ENCODE measurements at places on chromosomes 4 and X.

- DNase-seq, result no peak
Observed at GRCh38 chrX:86023811-86024210, 23.5 kb downstream of the CHM start.

GRCh38 chr4:111943796-111944203 is 201.5 kb upstream of the FAM241A start:
- DNase-seq, result no peak

DNA sequence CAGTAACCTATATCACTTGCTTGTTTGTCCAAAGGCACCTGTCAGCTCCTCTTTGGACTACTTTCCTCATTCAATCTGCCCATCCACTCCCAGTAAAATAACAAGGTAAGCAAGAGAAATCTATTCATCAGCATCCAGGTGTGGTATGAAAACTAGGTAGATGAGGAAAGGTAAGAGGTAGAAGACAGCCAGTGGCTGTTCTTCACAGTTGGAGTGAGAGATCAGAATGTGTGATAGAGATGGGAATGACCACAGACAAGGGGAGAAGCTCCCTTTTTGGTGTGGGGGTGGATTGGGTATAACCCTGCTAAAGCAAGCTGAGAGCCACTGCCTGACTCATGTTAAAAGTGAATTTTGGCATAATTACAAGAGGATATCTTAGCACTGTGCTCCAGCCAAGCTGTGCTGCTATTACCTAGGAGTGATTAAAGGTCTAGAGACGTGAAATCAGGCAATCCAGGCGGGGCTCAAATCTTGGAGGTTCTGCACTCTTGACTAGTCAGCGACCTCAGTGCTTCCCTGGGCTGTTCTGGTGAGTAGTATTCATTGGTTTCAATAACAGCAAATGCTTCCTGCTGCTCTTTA is 28.1 kb upstream of the RASL11B start:
- no peak for DNase-seq

GRCh38 chrX:16484338-16484737 is 165.6 kb upstream of the S100G start:
- no peak for DNase-seq

DNA sequence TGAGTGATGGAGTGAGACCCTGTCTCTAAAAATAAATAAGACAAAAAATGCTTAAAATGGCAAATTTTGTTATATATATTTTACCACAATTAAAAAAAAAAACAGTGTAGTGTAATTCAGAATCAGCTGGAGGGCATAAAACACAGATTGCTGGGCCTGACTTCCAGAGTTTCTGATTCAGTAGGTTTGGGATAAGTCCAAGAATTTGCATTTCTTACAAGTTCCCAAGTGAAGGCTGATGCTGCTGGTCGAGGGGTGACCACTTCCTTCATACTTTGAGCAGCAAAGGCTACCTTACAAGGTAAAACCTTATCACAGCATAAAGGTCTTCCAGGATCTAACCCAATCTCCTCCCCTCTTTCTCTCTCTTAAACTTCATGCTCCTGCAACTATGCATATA is 40.7 kb downstream of the KLHL8 start:
- DNase-seq, result no peak

DNA sequence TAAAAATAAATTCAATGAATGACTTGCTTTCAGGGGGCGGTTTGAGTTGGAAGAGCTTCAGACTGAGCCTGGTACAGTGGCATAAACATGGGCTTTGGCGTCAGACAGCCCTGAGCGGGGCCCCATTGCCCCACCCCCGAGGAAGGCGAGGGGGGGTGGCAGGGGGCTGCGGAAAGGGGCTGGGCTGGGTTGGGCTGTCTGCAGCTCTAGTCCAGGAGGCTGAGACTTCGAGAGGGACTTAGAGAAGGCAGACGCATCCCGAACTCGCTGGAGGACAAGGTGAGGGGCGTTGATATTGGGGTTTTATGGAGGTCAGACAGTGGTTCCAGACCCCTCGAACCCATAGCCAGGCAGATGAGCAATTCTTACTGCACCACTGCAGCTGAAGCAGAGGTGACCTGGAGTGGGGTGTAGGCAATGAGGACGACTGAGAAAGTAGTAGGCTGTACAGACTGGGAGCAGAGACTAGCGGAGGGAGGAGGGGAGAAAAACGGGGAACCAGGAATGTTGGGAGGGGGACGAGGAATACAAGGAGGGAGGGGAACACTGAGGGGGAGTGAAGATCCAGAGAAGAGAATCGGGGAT is at the start of gene MAGED2:
TSS of gene MAGED2 (plus strand) at position 222 of the 585 bp plus-strand sequence. CDS start 1,587 bp downstream, outside the sequence.
- DNase-seq, result no peak

- no peak for DNase-seq
Observed at GRCh38 chr4:184479516-184479950, 5.2 kb upstream of the IRF2 start.

GRCh38 chr4:42654631-42655268 is 2.2 kb downstream of the ATP8A1 start:
- no peak for DNase-seq

GRCh38 chrX:1609762-1610161 is 5.1 kb upstream of the ASMT start:
- DNase-seq, result no peak

GRCh38 chr4:4344915-4345527 is 41.9 kb upstream of the NSG1 start:
- DNase-seq, result peak; percentile 54

DNA sequence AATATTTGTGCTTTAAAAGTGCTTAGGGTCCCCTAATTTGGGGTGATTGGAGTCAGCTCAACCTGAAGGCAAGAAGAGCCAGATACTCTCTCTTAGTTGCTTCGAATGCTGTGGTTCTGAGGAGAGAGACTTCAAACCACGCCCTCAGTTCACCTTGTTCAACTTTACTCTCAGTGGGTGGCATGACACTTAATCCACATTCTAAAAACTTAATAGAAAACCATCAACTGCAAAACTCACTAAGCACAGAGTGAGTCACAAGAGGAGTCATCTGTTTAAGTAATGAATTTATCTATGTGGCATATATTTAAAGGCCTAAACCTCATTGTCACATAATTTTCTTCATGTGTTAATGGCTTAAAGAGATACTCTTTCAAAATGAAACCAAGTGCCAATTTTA is 99.5 kb upstream of the SLC4A4 start:
- no peak for DNase-seq

- DNase-seq, result no peak
Observed at GRCh38 chrX:28590396-28590795, 3.1 kb downstream of the IL1RAPL1 start.

DNA sequence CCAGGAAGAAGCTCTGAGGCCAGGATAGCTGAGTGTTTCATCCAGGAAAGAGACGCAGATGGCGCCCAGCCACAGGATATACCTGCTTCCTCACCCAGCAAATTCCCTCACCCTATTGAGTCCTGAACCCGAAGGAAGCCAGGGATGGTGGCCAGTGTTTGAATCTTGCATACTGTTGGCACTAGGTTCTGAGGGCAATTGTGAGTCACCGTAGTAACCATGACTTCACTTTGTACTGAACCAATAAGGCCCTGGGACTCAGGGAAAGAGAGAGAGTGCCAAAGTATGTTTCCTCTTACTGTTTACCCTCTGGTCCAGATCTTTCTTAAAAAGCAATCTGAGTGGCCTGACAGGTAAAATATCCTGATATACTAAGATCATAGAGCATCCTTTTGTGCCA is 25.6 kb upstream of the SMIM10L2A start:
- no peak for DNase-seq

DNA sequence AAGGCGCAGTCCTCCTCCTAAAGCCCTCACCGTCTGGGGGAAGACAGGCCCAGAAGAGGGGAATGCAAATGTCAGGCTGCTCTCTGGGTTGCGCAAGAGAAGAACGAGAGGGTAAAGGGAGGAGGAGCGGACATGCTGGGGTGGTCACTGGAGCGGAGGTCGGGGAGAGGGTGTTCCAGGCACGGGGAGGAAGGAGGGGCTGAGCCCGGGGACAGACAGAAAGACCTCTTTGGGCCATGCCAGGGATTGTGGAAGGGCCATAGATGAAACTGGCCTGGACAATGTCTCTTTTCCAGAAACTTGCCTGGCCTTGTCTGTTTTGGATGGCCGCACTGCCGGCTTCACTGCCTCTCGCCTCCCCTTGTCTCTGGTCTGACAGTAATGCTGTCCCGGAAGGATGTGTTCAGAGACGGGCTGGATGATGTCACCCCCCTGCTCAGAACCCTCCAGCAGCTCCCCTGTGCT is 121.0 kb downstream of the SORCS2 start:
- no peak for DNase-seq

DNA sequence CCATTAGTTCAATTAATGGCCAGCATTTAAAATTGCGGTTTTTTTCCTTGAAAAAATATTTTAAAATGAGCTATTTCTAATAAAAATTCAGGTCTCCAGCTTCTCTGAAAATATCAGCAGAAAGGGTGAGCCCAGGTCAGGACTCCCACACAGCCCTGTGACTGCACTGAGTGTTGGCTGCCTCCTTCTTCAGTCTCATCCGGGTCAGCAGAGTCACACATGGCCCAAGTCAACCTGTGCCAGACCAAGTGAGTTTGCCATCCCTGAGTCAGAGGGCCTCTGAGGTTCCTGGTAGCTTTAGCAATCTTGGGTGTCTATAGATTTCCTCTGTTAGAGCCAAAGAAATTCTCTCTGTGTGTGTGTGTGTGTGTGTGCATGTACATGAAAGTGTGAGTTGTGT is 22.1 kb upstream of the MSX1 start:
- DNase-seq, result no peak

GRCh38 chr4:124282301-124282898 is 430.1 kb downstream of the ANKRD50 start:
- no peak for DNase-seq

- no peak for DNase-seq
Observed at GRCh38 chr4:25441519-25442117, 64.6 kb downstream of the ANAPC4 start.

GRCh38 chr4:76803522-76803921 is 94.4 kb downstream of the SOWAHB start:
- DNase-seq, result no peak

- DNase-seq, result peak; percentile 14
Observed at GRCh38 chr4:6423575-6423974, 48.8 kb downstream of the PPP2R2C start.

- DNase-seq, result no peak
Observed at GRCh38 chr4:74118600-74119338, 19.8 kb upstream of the CXCL2 start.

DNA sequence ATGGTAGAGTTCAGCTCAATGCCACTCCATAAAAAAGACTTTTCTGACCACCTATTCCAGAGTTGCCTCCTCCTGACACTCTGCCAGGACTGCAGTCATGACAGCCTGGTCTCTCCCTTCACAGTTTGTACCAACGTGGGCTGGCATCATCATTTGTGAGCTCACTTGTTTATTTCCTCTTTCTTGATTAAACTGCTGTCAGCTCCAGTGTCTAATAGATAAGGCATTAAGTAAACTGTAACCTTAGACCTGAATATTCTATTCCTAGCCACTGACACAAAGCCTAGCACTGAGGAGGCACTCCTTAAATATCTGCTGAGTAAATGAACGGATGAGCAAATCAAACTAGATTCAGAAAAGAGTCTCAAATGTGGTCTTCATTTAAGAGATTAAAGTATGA is 48.7 kb downstream of the DDX60 start:
- no peak for DNase-seq

DNA sequence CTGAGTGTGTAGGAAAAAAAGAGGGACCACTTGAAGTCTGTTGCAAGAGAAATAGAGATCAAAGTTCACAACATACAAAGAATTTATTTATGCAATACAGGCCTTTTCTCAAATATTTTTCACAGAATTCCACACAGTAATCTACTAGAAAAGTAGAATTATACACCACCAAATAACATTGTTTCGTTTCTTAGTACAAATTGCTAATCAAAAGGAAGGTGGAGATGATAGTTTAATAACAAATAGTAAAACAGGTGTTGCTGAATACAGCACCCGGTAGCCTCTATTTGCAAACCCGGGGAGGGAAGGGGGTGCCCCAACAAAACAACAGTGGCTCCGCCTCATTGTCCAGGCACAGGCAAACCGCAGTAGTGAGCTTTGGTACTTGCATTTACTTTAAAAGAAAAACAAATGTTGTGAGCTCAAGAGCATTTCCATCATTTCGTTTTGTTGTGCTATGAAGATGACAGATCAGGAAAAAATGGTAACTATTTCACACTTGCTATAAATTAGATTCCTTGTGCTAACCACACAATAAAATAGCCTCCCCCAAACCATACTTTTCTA is 186.4 kb downstream of the DCLK2 start:
- no peak for DNase-seq

DNA sequence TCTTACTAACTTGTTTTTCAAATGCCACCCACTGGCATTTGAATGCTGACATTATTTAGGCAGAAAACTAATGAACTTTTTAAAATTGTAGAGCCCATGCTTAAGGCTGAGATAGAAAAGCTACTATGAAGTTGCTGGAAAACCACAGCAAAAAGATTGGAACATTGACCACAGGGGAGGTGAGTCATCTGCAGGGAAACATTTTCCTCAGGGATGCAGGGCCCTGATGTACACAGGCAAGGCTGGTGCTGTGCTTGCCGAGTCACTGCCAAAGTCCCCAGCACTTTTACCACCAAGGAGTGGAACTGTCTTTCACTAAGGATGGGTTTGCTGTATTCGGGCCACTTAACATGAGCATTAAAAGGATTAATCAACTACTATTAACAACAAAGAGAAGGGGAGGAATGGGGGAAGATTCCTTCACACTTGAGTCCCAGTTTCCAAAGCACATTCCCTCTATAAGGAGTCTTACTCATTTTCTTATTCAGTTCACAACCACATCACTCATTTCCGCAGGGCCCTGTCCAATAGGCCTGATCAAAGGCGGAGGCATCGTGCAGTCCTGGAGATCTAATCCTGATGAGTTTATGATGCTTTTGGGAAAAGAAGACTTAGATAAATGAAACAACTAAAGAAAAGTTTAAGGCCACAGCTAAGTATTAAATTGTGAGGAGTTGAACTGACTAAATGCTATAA is 202.9 kb upstream of the NPY2R start:
- DNase-seq, result no peak

- no peak for DNase-seq
Observed at GRCh38 chrX:9131066-9131465, 97.1 kb upstream of the FAM9B start.

GRCh38 chr4:178941975-178942374 is 1499.7 kb upstream of the AGA start:
- DNase-seq, result no peak

DNA sequence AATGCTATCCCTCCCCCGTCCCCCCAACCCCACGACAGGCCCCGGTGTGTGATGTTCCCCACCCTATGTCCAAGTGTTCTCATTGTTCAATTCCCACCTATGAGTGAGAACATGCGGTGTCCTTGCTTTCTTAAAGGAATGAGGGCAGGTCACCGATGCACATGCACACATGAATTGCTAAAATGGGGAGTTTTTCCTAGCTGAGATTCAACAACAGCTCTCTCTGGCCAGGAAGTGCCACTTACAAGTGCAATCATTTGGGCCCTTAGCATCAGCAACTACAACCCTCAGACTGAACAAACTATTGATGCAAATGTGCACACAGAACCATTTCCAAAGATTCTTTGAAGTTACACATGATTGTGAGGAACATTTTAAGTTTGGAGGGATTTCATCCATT is 95.7 kb upstream of the IQCM start:
- DNase-seq, result no peak

- DNase-seq, result no peak
Observed at GRCh38 chr4:115851918-115852766, 738.7 kb upstream of the NDST4 start.

GRCh38 chr4:78622253-78622979 is 70.8 kb downstream of the ANXA3 start:
- DNase-seq, result no peak

- DNase-seq, result no peak
Observed at GRCh38 chr4:94814237-94814636, 56.5 kb downstream of the BMPR1B start.

- no peak for DNase-seq
Observed at GRCh38 chrX:139058831-139059495, 347.4 kb upstream of the FGF13 start.

GRCh38 chr4:145839151-145839550 is 99.5 kb downstream of the ZNF827 start:
- no peak for DNase-seq

Measured in stimulated activated naive B cell treated with anti-CD40 and anti-IgM and Interleukin-4, amounts not matched to agents 10 μg/mL and 1 μg/mL and 100 μg/mL, for 72 hours (primary cell).